Stimulated activated effector memory CD8-positive, alpha-beta T cell treated with anti-CD3 and anti-CD28 coated beads, Interleukin-12 subunit alpha, Interleukin-12 subunit beta, amount 100 ng/mL, for 72 hours (primary cell): ENCODE measurements at places on chromosomes 16 and 17.
A peak's percentile ranks its signal among the peaks of the same experiment; 100 is the strongest.

DNA sequence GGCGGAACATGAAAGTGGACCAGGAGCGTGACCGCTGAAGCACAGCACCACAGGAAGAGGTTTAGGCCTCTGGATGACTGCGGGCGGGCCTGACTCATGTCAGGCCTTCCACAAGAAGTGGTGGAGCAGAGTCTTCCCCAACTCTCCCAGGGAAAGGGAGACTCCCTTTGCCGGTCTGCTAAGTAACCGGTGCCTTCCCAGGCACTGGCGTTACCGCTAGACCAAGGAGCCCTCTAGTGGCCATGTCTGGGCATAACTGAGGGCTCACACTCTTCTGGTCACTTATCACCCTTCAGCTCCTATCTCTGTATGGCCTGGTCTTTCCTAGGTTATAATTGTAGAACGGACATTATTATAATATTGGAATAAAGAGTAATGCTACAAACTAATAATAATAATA is 1931.9 kb downstream of the TP53TG3F start:
- no peak for DNase-seq

- DNase-seq, result no peak
Observed at GRCh38 chr17:81558941-81559806, 7.0 kb upstream of the FAAP100 start.

- no peak for DNase-seq
Observed at GRCh38 chr17:9977180-9977575, 72.1 kb upstream of the RCVRN start.

DNA sequence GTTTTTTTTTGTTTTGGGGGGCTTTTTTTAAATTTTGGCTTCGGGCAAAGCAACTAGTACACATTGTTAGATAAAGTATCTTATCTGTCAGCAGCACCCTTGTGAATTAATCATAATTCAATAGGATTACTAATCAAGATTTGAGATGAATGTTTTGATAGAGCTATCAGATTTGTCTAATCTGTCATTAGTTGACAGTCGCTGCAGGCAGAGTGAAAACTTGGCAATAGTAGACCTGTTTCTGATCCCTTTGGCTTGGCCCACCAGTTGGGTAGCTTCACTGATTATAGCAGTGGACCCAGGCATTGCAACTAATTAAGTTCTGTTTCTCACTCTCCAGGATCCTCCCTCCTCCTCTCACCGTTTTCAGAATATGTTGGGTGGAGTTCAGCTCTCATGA is 258.6 kb downstream of the IRX3 start:
- no peak for DNase-seq

DNA sequence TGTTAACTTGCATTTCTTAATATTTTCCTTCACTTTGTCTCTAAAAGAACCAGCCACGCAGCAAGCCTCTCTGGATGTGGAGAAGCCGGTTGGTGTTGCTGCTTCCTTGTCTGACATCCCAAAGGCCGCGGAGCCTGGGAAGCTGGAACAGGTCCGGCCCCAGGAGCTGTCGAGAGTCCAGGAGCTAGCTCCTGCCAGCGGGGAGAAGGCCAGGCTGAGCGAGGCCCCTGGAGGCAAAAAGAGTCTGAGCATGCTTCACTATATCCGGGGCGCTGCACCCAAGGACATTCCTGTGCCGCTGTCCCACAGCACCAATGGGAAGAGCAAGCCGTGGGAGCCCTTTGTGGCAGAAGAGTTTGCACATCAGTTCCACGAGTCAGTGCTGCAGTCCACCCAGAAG is 22.8 kb downstream of the GINS2 start:
- DNase-seq, result no peak

DNA sequence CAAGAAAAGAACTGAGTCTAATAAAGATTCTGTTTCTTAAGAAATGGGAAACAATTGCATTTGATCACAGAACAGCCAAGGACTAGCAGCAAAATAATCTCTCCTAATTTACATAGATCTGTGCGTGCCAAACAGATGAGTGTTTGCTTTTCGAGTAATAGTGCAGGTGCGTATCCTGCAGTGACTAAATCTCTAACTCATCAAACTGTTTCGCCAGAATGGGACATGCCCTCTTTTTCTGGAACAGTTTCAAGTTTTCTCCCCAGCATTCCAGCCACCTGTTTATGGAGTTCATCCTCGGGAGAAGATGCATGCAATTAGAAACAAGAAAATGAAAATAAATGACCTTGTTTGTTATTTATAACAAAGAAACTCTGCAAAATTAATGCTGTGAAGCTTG is 5.7 kb upstream of the TOX3 start:
- no peak for DNase-seq

GRCh38 chr16:80463751-80464495 is 76.9 kb upstream of the DYNLRB2 start:
- no peak for DNase-seq

DNA sequence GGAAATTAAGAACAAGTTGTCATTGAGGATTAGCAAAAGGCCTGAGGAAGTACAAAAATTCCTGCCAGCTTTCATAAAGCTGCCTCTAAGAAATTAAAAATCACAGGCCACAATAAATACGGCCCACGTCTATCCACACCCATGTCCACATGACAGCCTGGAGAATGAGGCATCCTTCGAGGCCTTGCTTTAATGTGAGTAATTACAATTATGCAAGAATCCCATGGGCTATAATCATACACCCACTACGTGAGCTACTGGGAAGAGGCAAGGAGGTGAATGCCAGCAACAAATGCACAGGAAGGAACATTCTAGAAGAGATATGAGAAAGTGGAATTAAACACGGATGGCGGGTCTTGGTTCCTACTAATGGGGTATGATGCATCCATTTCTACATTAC is 65.4 kb upstream of the ZFHX3 start:
- no peak for DNase-seq

DNA sequence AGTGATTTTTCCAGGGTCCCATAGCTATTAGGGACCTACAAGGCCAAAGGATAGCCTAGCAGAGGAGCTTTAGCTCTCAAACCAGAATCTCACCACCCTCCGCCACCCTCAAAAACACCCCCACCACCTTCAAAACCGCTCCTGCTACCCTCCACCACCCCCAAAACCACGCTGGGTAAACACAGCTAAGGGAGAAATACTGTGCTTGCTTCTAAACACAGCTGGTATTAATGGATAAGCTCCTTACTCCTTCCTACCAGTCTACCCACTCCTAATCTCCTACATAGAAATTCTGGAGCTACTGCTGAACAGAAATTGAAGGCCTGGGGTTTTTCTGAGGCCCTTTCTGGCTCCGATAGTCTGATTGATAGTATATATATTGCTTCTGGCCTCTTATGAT is 2.2 kb upstream of the LPCAT2 start:
- DNase-seq, result no peak

- no peak for DNase-seq
Observed at GRCh38 chr17:42422412-42422957, 571 bp downstream of the CAVIN1 start.

GRCh38 chr17:48868916-48869500 is 23.6 kb upstream of the ATP5MC1 start:
- DNase-seq, result no peak

GRCh38 chr16:67470359-67470758 is 10.6 kb downstream of the ATP6V0D1 start:
- DNase-seq, result no peak

DNA sequence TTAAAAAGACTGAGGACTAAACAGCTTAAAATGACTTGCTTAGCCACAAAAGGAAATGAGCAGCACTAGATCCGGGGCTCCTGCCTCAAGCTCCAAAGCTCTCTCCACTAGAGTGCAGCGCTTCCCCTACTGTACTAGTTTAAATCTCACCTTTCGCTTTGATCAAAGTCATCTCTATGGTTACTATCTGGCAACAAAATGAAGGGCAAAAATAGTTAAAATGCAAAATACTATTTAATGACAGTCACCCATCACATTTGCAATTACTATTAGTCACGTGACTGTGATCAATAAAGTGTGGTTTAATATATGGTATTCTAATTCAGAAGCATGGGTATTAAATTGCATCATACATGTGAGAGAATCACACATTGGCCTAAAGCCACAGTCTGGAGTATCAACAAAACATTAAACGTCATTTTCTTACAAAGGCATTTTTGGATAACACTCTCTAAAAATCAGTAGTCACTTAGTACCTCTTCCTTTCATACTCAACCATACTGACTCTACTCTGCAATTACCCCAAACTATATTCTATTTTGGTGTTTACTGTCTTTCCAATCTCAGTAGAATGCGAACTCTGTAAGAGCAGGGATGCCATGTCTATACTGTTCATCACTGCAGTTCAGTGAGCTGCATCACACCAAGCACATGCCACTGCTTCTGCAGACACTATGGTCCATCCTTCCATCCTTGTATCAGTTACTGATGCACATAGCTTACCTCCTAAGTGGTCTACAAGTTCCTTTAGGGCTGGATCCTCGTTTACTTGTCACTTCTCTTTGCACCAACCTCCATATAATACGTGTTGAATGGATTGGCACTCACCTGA is 6.2 kb downstream of the PSMD12 start:
- DNase-seq, result peak; percentile 52

DNA sequence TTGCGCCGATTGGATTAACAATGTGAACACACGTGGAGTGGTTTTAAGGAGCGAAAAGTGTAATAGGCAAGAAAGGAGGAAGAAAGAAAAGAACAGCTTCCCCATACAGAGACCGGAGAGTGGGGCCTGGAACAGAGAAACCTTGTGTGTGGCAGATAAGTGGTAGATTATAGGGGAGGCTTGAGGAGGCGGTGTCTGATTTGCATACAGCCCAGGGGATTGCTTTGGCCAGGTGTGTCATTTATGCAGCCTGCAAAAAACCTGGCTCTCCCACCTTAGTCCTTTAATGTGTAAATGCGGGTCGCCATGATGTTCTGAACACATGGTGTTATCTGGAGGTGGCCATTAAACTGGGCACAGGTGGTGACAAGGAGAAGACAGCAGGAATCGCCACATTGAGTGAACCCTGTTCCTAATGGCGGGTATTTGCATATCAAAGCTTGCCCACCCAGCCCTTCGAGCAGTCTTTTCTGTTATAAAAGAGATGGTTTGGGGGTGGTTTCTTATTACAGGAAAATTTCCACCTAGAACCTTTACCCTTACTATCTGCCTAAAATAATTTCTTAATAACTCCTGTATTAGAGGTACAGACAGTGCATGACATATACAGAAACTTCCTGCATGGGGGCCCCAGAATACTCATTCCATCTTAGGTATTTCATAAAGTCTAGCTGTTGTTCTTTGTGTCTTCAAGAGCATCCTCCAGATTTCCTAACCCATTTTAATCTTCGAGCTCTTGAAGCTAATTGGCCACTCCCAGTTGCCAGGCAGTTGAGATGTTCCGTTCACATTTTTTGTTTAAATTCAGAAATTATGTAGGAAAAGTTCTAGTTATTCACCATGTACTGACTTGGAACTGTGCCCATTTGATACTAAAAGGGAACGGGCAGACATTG is 292.5 kb downstream of the RBFOX1 start:
- no peak for DNase-seq

- peak; percentile 81 for DNase-seq
Observed at GRCh38 chr16:57485916-57486857, at the start of gene DOK4. TSS of gene DOK4 (minus strand) at chr16:57486493. CDS start at chr16:57479507, 6,986 bp downstream.

DNA sequence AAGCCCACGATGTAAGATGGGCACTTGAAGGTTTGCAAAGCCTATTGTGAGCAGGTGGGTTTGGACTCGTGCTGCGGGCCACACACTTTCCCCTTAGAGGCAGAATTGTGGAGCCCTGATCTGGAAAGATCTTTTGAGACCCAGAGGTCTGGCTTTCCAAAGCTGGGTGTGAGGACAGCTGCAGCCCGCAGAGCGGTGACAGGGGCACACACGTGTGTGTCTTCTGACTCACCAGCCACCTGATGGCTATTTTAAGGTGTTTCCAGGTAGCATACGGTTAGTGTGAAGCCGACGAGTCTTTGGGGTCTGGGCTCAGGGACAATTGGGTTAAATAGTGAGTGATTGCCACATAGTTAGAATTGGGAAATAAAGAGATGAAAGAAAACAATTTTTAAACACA is 108.9 kb upstream of the GSE1 start:
- no peak for DNase-seq

- DNase-seq, result no peak
Observed at GRCh38 chr16:629833-630248, 944 bp upstream of the WFIKKN1 start.

GRCh38 chr17:63679214-63679613 is 20.7 kb downstream of the LIMD2 start:
- no peak for DNase-seq

DNA sequence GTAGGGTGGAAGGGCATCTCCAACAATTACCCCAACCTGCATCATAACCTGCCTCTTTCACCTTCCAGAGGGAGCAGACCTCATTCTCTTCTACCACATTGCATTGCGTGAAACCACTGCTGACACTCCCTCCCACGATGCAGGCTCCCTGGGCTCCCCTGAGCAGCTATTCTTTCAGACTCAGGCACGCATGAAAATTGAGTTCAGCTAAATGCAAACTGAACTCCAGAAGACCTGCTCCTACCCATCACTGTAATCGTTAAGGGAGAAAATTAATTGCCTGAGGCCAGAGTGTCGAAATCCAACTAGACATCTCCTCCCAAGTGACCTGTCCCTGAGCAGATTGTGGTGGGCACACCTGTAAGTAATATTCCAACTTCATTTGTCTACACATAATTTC is 186.0 kb downstream of the GRIN2A start:
- DNase-seq, result no peak

- DNase-seq, result no peak
Observed at GRCh38 chr17:78944956-78945355, 19.8 kb upstream of the TIMP2 start.
